Stimulated activated CD4-positive, alpha-beta T cell treated with anti-CD3 and anti-CD28 coated beads, Interleukin-4, amount 100 ng/mL, for 1 hour (primary cell): ENCODE measurements at places on chromosomes 6 and 20.

DNA sequence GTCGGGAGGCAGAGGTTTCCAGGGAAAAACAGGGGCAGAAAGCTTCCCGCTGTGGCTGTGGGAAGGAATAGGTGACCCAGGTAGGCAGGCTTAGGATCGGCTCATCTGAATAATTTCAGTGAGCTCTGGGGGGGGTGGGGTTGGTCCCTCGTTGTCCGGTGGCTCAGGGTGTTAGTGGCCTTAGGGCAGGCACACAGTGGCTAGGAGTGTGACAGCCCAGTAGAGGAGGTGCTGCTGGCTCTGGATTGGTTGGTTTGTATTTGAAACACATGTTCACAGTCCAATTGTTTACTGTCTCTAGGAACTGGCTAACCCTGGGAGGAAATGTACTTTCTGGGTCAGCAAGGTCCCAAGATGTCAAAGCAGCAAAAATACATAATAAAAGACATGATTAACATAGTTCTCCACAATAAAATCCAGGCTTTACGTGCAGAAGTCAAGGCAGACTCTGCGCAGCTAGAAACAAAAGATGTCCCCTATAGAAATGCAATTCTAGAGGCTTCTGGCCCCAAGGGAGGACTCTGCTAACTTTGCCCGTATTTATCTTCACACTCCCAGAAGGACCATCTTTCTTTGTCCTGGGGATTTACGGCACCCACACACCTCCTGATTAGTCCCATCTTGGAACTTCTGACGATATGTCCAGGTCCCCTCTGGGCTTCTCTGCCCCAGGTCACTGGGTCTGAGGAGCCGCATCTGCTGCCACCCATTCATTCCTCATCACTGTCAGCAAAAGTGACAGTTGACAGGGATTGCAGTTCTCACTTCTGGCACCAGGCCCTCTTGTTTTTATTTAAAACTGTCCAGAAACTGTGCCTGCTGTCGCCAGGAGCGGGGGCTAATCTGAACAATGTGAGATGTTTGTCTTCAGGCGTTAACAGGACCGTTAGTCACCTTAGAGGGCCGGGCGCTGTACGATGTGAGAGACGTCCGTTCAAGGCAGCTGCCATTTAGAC, 18.7 kb downstream of the MOCS3 start:
- no peak for DNase-seq

DNA sequence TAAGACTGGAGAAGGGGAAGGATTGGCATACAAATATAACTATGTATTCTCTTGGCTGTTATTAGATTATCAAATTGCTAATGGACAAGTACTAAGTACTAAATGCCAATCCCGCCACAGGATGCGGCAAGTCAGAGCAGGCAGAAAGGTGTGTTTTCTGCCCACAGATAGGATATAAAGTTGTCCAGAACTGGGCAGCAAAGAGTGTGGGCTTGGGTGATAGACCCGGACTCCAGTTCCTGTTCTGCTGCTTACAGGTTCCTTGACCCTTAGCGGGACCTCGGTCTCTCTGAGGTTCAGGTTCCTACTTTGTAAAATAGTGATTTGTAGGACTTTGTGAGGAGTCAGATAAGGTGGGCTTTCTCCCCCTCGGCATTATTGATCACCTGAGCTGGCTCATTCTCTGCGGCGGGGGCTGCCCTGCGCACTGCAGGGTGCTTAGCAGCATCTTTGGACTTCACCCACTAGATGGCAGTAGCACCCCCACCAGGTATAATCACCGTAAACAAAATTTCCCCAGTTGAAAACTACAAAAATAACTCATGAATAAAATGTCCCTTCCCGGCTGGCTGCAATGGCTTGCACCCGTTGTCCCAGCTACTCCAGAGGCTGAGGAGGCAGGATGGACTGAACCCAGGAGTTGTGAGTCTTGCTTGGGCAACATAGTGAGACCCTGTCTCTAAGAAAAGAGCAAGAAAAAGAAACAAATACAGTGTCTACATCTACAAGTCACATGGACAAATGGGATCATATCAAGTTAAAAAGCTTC, 193.1 kb downstream of the DOK5 start:
- peak; percentile 26 for DNase-seq

GRCh38 chr20:38007526-38007925, 25.7 kb downstream of the TTI1 start:
- no peak for DNase-seq

DNA sequence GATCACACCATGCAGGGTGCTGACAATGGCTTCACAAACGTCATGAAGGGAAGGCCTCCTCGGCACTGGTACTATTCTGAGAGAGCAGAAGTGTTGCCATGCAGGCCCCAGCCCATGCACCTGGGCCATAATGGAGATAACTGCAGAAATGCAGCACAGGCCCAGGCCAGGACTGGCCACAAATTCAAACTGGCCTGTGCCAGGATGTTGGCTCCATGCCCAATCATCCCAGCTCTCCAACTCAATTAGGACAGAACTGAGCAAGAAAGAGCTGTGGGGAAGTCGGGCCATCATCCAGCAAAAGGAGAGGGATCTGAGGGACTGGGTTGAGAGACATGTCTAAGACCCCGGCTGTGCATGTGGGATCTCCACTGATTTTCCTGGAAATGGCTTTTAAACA, 48.9 kb upstream of the SYNDIG1 start:
- DNase-seq = no peak

- DNase-seq = peak; percentile 6
Measured at GRCh38 chr20:35091816-35092523, 637 bp downstream of the TRPC4AP start.

GRCh38 chr6:4667591-4667990, 108.6 kb upstream of the CDYL start:
- no peak for DNase-seq

DNA sequence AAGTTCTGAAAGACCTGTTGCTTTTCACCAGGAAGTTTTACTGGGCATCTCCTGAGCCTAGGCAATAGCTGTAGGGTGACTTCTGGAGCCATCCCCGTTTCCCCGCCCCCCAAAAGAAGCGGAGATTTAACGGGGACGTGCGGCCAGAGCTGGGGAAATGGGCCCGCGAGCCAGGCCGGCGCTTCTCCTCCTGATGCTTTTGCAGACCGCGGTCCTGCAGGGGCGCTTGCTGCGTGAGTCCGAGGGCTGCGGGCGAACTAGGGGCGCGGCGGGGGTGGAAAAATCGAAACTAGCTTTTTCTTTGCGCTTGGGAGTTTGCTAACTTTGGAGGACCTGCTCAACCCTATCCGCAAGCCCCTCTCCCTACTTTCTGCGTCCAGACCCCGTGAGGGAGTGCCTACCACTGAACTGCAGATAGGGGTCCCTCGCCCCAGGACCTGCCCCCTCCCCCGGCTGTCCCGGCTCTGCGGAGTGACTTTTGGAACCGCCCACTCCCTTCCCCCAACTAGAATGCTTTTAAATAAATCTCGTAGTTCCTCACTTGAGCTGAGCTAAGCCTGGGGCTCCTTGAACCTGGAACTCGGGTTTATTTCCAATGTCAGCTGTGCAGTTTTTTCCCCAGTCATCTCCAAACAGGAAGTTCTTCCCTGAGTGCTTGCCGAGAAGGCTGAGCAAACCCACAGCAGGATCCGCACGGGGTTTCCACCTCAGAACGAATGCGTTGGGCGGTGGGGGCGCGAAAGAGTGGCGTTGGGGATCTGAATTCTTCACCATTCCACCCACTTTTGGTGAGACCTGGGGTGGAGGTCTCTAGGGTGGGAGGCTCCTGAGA, at the start of gene HFE:
Gene HFE, plus strand, starts transcription at position 146 of the 832 bp plus-strand sequence. Its CDS starts 12 bp downstream, at position 158.
- DNase-seq = peak; percentile 18

- DNase-seq = no peak
Measured at GRCh38 chr6:124535746-124536145, 426.5 kb upstream of the RNF217 start.
